Activated CD4-positive, alpha-beta T cell treated with anti-CD3 and anti-CD28 coated beads, Interleukin-2, amount 50 U/mL, for 1 hour (primary cell): ENCODE measurements at places on chromosomes 2 and 18.
A peak's percentile ranks its signal among the peaks of the same experiment; 100 is the strongest.

- no peak for DNase-seq
Observed at GRCh38 chr2:194253528-194254259, 1403.3 kb upstream of the SLC39A10 start.

- no peak for DNase-seq
Observed at GRCh38 chr2:239109041-239109927, 261.4 kb downstream of the TWIST2 start.

GRCh38 chr2:173982918-173983317 lies 17.7 kb upstream of the SP3 start:
- no peak for DNase-seq

- DNase-seq: no peak
Observed at GRCh38 chr2:238106698-238107524, 6.8 kb downstream of the ESPNL start.

DNA sequence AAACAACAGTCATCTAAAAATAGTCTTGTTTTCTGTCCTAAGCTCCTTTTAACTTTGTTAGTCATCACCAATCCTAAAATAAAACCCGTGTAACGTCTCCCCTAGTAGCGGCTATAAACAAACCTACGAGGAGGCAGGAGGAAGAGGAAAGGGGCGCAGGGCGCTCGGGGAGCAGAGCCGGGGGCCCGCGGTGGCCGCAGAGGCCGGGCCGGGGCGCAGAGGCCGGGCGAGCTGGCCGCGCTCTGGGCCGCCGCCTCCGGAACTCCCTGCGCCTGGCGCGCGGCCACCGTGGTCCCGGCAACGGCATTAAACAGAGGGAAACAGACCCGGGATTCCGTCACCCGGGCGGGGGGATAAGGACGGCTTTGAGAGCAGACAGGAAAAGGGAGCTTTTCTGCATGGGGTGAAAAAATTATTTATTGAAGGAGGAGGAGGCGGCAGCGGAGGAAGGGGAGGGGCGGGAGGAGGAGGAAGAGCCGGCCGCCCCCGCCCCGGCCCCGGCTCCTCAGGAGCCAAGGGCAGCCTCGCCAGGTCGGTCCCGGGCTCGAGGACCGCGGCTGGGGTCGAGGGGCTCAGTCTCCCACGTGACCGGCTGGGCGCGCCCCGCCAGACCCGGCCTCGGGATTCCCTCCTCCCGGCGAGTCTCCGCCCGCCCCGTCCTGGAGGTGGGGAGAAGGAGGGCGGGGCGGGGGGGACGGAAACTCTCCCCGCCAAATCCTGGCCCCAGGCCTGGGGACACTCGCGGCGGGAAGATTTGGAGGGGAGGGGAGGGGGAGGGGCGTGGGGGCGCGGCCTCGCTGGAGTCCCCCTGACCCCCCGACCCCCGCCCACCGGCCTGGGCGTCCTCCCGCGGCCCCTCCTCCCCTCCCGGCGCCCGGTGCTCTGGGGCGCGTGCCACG lies 1.8 kb upstream of the NFATC1 start:
- DNase-seq: peak; percentile 46
